Stimulated activated CD8-positive, alpha-beta memory T cell treated with anti-CD3 and anti-CD28 coated beads, Interleukin-15, amount 100 ng/mL, for 24 hours (primary cell): ENCODE measurements at places on chromosomes 4 and X.

- no peak for DNase-seq
Observed at GRCh38 chr4:175997291-175997690, 68.3 kb upstream of the WDR17 start.

GRCh38 chrX:116317409-116317808 is 119.0 kb upstream of the SLC6A14 start:
- no peak for DNase-seq

GRCh38 chr4:165428957-165429356 is 50.1 kb downstream of the CPE start:
- DNase-seq = no peak

- DNase-seq = no peak
Observed at GRCh38 chrX:95382799-95383198, 1301.8 kb upstream of the DIAPH2 start.

GRCh38 chr4:4203688-4204400 is 22.9 kb downstream of the OTOP1 start:
- DNase-seq = no peak

GRCh38 chr4:42543762-42544161 is 113.1 kb downstream of the ATP8A1 start:
- no peak for DNase-seq

- no peak for DNase-seq
Observed at GRCh38 chr4:105619188-105619931, 66.9 kb downstream of the ARHGEF38 start.

- no peak for DNase-seq
Observed at GRCh38 chr4:171002246-171002645, 811.0 kb upstream of the GALNTL6 start.

- no peak for DNase-seq
Observed at GRCh38 chr4:13329963-13330362, 154.2 kb downstream of the RAB28 start.

DNA sequence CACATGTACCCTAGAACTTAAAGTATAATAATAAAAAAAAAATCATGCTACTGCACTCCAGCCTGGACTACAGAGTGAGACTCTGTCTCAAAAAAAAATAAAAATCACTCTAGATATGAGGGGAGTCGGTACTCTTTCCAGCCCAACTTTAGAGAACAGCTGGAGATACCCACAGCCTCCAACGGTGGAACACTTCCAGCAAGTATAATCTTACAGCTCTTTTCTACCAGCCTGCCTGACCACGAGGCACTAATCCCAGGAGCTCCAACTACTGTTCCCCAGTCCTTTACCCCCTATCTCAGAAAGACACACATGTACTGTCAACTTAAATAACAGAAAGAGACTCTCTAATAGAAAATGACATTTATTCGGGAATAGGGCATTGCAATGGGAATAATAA is 46.8 kb downstream of the STEEP1 start:
- DNase-seq = no peak
